ENCODE measurements at places on chromosomes 2 and 18.

GRCh38 chr2:231666171-231667095, 41.9 kb upstream of the PTMA start:
- DNase-seq = peak; percentile 91

DNA sequence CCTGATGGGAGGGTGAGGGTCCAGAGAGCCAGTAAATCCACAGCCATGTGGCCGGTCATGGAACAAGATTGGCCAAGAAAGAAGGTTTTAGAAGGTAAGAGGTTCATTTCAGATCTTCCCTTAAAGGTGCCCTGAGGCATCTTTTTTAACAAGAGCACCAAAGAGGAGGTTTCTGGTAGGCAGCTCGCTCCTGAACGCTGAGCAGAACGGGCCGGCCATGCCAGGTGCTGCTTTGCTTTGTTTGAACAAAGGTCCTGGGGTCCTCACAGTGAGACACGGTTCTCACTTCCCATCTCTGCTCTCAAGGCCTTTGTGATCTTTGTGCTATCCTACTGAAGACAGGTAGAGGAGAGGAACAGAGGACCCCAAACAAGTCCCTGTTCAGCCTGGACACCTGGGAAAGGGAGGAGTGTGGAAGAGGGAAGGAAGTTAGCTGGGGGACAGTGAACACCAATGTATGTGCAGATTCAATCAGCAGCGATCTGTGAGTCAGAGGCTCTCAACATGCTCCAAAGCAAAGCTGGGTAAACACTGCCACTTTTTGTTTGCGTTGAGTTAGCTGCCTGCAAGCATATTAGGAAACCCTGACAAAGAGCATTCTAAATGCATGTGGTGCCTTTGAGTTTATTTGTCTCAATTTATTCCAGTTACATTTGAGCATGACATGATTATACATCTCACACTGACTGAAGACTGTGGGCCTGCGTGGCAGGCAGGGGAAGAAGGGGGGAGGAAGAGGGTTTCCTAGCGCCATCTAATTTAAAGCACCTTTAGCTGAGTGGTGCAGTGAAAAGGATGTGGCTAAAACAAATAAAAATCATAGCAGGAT, 102.4 kb downstream of the ASB1 start:
- peak; percentile 47 for DNase-seq

- DNase-seq = no peak
Measured at GRCh38 chr2:129821445-129821844, 158.0 kb upstream of the RAB6C start.

- no peak for DNase-seq
Measured at GRCh38 chr2:223736488-223736887, 100.9 kb downstream of the AP1S3 start.

GRCh38 chr2:152022090-152022489, 76.8 kb downstream of the CACNB4 start:
- no peak for DNase-seq

DNA sequence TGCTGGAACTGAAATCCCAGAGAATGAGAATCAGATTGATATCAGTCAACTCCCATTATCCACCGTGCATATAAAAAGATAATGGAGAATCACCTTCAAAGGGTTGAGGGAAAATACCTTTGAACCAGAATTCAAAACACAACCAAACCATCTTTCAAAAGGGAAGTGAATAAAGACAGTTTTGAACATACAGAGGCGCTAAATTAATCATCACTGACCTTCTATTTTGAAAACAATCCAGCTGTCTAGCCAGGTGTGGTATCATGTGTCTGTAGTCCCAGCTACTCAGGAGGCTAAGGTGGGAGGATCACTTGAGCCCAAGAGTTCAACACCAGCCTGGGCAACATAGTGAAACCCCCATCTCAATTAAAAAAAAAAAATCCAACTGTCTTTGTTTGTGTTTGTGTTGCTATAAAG, 63.6 kb downstream of the TRABD2A start:
- no peak for DNase-seq

- DNase-seq = no peak
Measured at GRCh38 chr2:220837226-220837625, 734.9 kb downstream of the EPHA4 start.

- DNase-seq = no peak
Measured at GRCh38 chr2:113068706-113069485, 1.1 kb downstream of the IL1F10 start.

DNA sequence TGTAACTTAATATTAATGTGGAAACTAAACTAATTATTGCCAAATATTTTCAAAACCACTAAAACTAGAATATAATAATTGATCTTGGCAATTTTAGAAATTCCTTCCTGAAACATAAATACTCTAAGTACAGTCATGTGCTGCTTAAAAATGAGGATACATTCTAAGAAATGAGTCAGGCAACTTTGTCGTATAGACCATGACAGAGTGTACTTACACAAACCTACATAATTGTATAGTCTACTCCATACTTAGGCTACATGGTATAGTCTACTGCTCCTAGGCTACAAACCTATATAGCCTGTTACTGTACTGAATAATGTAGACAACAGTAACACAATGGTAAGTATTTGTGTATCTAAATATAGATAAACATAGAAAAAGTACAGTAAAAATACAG, 27.6 kb downstream of the FEZ2 start:
- DNase-seq = no peak

DNA sequence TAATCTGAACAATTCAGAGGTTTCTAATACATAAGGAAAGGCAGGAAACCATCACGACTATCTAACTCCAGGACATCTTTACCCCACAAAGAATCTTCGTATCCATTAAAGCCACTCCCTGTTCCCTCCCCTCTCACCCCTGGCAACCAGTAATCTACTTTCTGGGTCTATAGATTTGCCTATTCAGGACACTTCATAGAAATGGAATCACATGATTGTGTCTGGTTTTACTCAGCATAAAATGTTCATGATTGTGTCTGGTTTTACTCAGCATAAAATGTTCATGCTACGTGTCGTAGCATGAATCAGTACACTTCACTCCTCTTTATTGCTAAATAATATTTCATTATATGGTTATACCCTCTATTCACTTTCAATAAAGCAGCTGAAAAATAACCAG, 11.6 kb downstream of the FECH start:
- DNase-seq = no peak

GRCh38 chr2:117056376-117056748, 758.1 kb upstream of the DDX18 start:
- no peak for DNase-seq

GRCh38 chr2:232505856-232506255, 14.3 kb upstream of the PRSS56 start:
- no peak for DNase-seq

DNA sequence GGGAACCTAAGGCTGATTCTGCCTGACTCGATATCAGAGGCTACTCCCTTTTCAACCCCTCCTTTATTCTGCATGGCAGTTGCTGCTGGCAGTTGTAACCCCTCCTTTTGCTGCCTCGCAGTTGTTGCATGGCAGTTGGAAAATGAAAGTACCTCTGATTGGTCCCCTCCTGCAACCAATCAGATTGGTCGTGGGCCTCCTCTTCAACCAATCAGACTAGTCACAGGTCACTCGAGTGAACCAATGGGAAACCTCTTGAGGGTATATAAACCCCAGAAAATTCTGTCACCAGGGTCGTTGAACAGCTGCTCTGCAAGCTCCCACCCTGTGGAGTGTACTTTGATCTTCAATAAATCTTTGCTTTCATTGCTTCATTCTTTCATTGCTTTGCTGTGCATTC, 294.3 kb upstream of the SLC8A1 start:
- DNase-seq = peak; percentile 69

DNA sequence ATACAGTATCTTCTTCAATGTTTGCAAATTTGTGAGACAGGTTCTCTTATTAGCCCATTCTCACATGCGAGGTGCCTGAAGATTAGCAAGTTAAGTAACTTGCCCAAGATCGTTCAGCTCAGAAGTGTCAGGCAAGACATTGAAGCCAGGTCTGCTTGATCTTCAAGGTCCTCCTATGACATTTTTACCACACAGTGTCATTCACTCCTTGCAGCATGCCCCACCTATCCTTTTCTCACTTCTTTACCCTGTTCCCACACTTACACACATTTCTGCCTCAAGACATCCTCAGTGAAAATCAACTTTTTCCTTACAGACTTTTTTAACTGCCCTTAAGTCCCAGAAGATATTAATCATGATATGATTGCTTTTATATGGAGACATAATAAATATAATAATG, 73.8 kb downstream of the SCN2A start:
- DNase-seq = no peak

DNA sequence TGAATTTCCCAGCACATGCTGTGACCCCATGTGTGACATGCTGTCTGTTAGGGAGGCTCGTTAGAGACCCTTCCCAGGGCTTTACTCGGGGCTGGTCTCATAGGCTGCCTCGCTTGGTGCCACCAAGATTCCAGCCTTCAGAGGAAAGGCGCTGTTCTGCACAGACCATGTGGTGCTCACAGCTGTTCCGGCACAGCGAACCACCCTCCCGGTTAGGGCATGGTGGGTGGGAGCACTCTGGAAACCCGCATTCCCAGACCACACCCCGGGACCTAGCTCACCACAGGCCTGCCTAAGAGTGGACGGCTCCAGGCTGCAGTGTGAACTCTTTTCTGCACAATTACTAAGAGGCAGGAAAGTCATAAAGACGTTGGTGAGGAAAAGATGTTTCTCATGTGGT, 112.0 kb downstream of the MBP start:
- DNase-seq = no peak

GRCh38 chr2:194819367-194819766, 837.7 kb upstream of the SLC39A10 start:
- no peak for DNase-seq

- DNase-seq = no peak
Measured at GRCh38 chr2:69618362-69618761, 25.2 kb downstream of the AAK1 start.

- DNase-seq = no peak
Measured at GRCh38 chr2:36277881-36278523, 77.6 kb upstream of the CRIM1 start.

- DNase-seq = no peak
Measured at GRCh38 chr18:2644535-2644934, 11.0 kb upstream of the SMCHD1 start.

GRCh38 chr2:175418224-175418835, 236.8 kb upstream of the ATP5MC3 start:
- no peak for DNase-seq

DNA sequence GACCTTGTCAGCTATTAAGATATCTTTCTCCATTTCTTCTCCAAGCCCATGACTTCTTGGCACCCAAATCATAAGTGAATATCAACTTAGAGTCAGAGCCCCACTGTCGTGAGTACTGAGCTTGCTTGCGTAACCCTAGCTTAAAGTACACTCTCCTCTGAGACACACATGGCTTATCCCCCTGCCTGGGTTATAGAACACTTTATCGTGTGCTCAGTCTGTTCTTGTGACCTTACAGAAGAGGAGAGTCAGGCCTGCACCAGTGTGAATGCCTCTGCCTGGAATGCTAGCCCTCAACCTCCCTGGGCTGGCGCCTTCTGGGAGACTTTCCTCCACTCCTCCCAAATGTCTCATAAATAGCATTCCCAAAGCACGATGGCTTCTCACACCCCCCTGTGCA, 79.3 kb downstream of the CEP192 start:
- no peak for DNase-seq

DNA sequence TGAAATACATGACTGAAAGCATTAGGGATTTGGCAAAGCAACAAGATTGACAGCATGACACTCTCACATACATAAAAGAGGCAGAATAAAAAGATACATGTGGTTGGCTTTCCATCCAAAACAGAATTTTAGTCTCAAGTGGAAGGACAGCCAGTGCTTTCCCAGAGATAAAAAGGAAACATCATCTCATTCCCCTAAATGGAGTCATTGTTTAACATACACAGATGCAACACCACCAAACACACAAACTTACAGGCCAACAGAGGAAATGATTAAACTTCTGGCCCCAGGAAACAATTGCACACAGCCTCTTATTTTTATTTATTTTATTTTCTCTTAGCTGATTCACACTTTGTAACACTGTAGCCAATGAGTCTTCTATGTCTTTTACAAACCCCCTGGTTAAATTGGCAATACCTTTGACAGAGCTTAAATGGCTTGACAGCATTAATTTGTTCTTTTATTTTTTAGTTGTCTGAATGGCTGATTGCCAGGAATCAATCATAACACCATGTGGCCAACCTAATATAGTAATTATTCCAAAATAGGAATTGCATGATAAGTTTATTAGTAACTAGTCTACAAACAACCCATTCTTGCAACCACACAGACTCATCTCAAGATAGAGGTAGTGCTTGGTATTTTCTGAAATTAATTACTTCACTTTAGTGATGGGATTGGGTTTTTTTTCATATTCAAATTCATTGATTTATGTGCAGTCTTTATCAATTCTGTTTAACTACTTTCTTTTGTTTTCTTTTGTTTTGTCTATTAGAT, 190.5 kb downstream of the RND3 start:
- peak; percentile 17 for DNase-seq

- no peak for DNase-seq
Measured at GRCh38 chr2:219335373-219335786, 2.8 kb upstream of the RESP18 start.

- no peak for DNase-seq
Measured at GRCh38 chr18:67735506-67735905, 219.0 kb upstream of the DSEL start.

DNA sequence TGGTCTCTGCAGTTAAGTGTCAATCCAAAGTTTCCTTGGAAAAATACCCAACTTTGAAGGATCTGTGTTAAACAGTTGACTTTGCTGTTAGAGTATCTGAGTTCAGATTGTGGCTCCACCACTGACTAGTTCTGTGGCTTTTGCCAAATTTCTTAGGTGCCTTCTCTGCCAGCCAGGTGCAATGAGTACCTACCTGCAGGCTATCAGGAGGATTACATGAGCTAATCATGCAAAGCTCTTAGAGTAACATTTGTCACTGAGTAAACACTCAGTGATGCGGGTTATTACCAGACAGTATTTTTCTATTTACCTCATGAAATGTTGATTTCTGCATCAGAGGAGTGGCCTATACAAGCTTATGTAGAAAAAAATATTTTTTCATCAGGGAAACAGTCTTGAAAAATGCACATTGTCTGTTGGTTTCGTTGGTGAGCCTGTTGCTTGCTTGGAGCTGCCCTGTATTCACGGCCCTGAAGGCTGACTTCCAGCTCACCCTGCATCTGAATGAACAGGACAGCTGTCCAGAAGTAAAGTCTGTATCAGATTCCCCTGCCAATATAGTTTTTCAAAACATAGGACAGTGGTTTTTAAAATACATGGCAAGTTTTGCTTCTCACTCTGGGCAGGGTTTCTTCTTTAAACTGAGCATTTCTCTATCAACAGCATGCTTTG, 235.1 kb downstream of the CDCA7 start:
- DNase-seq = no peak

DNA sequence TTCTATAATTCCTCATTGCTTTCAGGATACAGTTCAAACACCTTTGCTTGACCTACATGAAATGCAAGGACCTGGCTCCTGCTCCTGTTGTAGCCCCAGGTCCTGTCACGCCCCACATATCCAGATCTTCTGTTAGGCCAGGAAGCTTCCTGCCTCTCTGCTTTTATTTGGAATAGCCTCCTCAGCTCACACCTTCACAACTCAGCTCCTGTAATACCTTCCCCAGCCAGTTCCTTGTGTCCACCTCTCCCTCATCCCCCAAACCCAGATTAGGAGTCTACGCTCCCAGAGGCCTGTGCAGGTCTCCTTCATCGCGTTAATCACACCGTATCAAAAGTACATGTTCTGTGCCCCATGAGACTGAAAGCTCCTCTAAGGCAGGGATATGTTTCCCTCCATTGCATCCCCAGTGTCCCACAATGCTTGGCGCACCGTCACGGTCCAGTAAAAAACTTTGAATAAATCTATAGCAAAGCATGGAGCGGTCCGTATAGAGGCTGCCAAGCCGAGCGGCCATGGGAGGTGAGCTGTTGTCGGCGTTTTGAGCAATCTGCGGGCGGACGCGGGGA, 371 bp downstream of the MDH1B start:
- peak; percentile 4 for DNase-seq

GRCh38 chr18:48798334-48799245, 152.2 kb downstream of the SMAD7 start:
- DNase-seq = no peak
